ENCODE measurements at places on chromosomes 12 and 14.

- DNase-seq, result no peak
These were observed 264.4 kb downstream of the DPF3 start for GRCh38 chr14:72629534-72629933.

- no peak for DNase-seq
These were observed 16.1 kb downstream of the SCAF11 start for GRCh38 chr12:45974171-45974719.

GRCh38 chr14:59439256-59439965 is 25.8 kb downstream of the GPR135 start:
- no peak for DNase-seq

GRCh38 chr14:79253576-79253975 is 957.7 kb downstream of the DIO2 start:
- DNase-seq, result no peak

DNA sequence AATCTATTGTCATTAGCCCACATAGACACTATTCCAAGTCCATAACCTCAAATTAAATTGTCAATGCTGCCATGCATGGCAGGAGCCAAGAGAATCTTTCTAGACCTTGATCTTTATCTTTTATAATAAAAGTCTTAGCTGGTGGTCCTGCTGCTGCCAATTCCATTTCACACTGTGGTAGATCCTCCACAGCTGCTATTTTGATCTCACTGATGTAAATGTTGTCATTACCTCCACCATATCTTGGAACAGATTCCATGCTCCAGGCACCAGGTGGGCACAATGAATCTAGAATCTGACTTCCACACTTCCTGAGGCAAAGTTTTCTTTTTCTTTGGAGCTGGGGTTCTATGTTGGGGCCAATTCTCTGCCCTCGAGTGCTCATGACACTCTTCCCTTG is 161.2 kb downstream of the TMTC3 start:
- DNase-seq, result no peak

- no peak for DNase-seq
These were observed 17.2 kb downstream of the ZFP36L1 start for GRCh38 chr14:68775614-68776126.

GRCh38 chr12:46005823-46006222 is 15.4 kb upstream of the SCAF11 start:
- DNase-seq, result no peak

GRCh38 chr14:97213720-97214119 is 416.5 kb downstream of the VRK1 start:
- DNase-seq, result no peak

- no peak for DNase-seq
These were observed 36.2 kb upstream of the APPL2 start for GRCh38 chr12:105272152-105272551.

DNA sequence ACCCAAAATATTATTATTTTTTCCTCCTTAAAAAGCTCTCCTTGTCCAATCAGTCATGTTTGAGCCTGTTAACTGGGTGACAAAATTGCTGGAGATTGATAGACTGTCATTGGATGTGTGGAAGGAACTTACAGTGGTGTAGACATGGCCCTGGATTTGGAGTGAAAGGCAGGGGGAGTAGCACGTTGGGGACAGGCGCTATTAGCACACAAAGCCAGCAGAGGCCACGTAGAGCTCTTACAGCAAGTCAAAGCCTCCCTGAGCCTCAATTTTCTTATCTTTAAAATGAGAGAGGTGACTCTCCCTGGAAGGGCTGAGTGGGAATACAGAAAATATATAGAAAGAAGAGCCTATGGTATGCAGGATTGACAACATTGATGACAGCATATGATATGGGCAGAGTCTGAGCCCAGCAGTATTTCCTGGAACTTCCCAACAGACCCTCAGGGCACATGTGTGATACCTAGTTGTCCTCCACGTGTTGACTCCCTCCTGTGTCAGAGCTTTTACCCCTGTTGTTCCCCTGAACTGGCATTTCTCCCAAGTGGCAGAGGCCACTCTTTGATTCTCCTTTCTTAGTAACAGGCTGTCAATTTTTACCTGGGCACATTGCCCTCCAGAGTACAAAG is 504.9 kb downstream of the VRK1 start:
- DNase-seq, result no peak

All from NCI-H1436 (cell line).